ENCODE measurements at places on chromosomes 13 and 19.

DNA sequence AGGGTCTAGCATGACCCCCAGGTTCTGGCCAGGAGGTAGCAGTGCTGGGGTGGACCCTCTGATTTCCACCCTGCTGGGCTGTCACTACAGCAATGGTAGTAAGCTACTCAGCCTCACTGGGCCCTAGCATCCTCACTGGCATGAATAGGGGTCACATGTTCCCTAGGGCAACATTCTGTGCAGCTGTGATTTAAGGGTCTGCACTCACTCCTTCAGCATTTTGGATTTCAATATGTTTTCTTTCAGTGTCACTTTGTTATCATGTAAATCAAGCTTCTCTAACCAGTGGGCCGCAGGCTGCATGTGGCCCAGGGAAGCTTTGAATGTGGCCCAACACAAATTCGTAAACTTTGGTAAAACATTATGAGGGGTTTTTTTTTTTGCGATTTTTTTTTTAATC is 57.8 kb downstream of the SPATA13 start:
- DNase-seq = no peak

DNA sequence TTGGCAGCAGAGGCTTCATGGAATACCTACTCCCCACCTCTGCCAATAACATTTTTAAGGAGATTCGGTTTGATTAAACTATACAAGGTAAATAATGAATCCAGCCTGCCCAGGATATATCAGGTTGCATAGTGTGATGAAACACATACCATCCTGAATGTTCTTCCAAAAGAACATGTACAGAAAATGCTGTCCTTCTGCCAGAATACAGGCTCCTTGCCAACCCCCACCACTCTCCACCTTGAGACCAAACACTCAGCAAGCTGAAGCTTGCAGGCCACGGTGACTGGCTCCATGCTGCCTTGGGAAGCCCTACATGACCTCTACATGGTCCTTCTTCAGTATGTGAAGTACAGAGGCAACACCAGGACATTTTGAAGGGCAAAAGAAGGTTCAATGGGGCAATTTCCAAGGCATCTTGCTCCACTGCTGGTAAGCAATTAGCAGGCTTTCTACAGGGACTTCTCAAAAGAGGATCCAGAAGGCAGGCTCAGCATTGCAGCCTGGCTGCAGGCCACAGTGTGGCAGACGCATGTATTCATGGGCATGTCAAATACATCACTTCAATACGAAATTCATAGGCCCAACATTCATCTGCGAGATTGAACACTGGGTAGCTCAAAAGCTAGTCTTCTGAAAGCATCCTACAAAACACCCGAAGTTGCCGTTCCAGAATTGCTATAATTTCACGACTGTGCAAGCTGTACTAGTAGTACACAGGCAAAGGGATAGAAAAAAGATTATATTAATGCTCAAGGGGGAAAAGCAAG is 62.4 kb upstream of the SERP2 start:
- no peak for DNase-seq

DNA sequence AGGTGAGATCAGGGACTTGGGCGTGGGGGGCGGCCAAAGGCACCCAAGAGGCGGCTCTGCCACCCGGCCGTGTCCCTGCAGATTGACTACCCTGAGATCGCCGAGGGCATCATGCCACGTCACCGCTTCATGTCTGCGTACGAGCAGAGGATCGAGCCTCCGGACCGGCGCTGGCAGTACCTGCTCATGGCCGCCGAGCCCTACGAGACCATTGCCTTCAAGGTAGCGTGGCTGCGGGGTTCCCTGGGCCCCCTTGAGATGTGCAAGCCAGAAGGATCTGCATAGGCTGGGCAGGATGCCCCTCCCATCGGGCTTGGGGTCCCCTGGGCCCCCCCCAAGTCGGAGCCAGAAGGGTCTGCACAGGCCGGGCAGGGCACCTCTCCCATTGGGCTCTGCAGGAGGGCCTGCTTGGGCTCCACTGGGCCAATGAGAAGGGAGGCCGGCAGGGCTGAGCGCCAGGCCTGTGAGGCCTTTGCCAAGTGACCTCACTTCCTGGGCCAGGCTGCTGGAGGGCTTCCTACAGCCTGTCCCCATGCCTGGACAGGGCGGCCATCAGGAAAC is 2.2 kb upstream of the AMH start:
- no peak for DNase-seq

DNA sequence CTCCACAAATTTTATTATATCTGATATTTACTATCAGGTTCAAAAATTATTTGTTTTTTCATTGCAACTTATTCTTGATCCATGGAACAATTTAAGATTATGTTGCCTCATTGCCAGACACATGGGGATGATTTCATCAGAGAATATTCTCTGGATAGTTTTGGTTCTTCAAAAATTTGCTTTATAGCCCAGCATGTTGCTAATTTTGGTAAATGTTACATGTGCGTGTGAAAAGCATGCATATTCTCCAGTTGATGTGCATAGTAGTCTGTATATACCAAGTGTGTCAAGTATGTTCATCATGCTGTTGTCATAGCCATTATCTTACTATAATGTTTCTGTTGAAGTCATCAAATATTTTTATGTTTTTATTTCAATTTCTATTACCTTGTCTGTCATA is 122.3 kb downstream of the RFC3 start:
- DNase-seq = no peak

DNA sequence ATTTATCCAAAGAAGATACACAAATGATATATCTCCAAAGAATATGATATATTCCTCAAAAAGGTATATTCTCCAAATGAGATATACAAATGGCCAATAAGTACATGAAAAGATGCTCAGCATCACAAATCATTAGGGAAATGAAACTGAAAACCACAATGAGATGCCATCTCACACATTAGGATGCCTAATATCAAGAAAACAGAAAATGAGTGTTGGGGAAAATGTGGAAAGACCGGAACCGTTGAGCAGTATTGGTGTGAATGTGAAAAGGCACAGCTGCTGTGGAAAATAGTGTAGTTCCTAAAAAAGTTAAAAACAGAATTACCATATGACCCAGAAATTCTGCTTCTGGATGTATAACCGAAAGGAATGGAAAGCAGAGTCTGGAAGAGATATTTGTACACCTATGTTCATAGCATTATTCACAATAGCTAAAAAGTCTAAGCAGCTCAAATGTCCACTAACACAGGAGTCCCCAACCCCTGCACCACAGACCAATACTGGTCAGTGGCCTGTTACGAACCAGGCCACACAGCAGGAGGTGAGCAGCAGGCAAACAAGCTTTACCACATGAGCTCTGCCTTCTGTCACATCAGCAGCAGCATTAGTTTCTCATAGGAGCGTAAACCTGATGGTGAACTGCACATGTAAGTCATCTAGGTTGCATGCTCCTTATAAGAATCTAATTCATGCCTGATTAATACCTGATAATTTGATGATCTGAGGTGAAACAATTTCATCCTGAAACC is 291.9 kb downstream of the PCDH20 start:
- DNase-seq = no peak

- DNase-seq = no peak
These were observed 12.3 kb upstream of the RASA3 start for GRCh38 chr13:114144606-114145244.

- DNase-seq = no peak
These were observed 2278.0 kb upstream of the PCDH20 start for GRCh38 chr13:63693696-63694095.

- no peak for DNase-seq
These were observed 418.0 kb downstream of the ZNF536 start for GRCh38 chr19:30790056-30790680.

DNA sequence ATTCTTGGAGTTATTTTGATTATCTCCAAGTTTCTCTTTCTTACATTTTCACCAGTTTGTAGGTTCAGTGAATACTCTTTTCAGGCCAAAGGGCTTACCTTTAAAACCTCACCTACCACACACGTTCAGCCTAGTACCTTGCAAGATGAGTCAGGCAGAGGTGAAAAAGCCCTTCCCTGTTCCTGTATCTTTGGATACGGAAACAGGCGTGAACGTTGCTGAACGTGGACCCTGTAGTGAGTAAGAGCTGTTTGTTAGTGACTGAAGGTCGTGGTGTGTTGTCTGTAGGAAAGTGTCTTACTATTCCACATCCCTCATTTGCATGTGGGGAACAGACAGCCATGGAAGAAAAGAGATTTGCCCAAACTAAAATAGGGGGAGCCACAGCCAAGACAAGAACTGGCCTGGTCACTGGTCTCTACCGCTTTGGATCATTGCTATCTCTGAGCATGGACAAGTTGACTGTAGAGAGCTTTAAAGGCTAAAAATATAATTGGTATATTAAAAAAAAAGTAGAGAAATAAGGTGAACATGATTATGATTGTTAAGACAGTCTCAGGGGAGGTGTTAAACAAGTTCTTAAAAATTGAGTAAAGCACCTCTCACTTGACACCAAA is 3.5 kb downstream of the CEBPG start:
- DNase-seq = no peak

- no peak for DNase-seq
These were observed 11.3 kb downstream of the NCAN start for GRCh38 chr19:19223060-19223459.

- DNase-seq = peak; percentile 54
These were observed 97.1 kb upstream of the SPATA13 start for GRCh38 chr13:24063281-24063877.

- no peak for DNase-seq
These were observed 15.5 kb upstream of the ZNF835 start for GRCh38 chr19:56687031-56687430.

DNA sequence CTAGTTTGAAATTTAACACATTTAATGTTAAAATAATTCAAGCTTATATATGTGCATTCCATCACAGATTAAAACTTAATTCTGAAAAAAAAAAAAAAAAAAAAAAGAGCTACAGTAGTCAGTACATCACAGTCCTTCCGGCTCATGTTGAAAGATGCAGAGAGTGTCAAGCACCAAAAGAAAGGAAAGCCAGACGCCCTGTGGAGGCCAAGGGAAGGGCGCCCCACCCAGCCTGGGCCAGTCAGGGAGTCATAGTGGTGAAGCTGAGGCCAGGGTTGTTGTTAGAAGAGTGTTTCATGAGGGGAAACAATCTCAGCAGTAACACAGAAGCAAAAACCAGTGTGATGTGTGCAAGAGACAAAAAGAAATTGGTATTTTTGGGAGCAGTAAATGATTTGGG is 375.3 kb downstream of the MTUS2 start:
- DNase-seq = no peak

DNA sequence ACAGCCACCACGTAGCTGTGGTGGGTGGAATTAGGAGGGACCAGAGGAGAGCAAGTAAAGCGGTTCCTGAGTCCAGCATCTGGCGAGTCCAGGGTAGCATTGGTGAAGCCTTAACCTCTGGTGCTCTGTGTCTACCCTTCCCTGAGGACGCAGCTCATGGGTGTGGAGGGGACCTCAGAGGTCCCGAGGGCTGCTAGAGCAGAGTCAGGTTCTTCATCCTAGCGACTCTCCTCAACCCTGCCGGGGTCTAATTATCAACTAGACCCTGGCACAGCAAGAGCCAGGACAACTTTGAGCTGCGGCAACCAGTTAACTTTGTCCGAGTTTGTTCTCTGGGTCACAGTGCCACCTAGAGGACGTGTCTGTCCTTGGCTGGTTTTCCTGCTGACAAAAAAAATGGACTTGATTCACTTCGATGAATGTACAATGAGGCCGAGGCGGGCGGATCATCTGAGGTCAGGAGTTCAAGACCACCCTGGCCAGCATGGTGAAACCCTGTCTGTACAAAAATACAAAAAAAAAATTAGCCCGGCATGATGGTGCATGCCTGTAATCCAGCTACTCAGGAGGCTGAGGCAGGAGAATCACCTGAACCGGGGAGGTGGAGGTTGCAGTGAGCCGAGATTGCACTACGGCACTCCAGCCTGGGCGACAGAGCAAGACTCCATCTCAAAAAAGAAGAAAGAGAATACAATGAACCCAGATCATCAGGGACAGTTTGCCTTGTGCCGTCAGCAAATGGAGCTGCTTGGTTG is 25.0 kb downstream of the TSSK6 start:
- peak; percentile 87 for DNase-seq

DNA sequence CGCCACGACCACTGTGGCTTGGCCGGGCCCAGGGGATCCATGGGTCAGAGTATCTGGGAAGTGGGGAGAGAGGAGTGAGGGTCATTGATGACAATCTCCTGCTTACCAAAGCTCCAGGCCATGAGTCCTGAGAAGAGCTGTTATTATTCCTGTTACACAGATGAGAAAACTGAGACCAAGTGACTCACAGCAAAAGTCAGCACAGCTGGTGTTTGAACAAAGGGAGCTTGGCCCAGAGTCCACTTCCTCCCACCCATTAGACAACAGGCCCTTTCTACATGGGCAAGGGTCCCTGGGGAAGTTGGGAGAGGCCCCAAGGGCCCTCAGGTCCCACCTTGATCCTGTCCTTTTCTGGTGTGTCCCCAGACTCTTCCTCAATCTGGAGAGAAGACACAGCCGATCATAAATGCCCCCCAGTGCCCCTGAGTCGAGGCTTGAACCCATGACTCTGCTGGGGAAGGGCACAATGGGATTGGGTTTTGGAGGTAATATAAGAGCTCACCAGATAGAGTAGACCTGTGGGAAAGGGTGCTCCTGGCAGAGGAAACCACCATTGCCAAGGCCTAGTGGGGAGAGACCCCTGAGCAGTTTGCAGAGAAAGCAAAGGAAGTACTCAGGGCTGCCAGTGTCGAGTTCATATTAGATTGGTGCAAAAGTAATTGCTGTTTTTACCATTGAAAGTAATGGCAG is 6.8 kb downstream of the FUT6 start:
- DNase-seq = no peak

DNA sequence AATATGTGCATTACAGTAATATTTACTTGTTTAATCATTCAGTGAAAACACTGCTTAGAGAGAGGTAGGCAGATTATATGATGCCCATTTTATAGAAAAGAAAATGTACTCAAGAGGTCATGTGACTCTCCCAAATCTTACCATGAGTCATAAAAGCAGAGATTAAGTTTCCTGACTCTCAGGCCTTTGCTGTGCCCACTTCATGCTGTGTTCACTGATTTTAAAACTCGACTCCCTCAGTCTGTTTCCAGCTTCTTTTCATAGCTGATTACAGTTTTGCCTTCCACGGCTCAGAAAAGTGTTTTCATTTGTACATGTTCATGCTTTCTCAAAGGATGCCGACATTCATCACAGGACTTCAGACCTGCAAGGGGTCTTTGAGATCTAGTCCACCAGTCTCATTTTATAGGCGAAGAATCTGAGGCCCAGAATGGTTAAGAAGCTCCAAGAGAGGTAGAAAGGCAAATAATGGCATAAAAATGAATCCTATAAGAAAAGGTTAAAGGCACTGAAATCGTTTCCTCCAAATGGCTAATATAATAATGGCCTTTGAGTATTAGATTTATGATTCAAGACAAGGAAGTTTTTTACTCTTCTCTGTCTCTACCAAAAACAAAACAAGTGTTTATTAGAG is 9.0 kb upstream of the IPO5 start:
- no peak for DNase-seq

GRCh38 chr13:66663711-66664110 is 566.4 kb downstream of the PCDH9 start:
- no peak for DNase-seq

- no peak for DNase-seq
These were observed 466.7 kb downstream of the MYO16 start for GRCh38 chr13:109096101-109096500.

Measured in activated CD8-positive, alpha-beta T cell treated with anti-CD3 and anti-CD28 coated beads for 36 hours (primary cell).